Activated CD4-positive, alpha-beta memory T cell treated with anti-CD3 and anti-CD28 coated beads for 36 hours (primary cell): ENCODE measurements at places on chromosomes 1 and 21. TPM values are rescaled to one million over a fixed set of nuclear protein-coding genes. Genes with fewer than 3 reads are reported as not detected.

MYOM3 gene
- total RNA-seq, result not detected

PAX7 gene
- not detected for total RNA-seq

OR2G6 gene
- not detected for total RNA-seq

DNA sequence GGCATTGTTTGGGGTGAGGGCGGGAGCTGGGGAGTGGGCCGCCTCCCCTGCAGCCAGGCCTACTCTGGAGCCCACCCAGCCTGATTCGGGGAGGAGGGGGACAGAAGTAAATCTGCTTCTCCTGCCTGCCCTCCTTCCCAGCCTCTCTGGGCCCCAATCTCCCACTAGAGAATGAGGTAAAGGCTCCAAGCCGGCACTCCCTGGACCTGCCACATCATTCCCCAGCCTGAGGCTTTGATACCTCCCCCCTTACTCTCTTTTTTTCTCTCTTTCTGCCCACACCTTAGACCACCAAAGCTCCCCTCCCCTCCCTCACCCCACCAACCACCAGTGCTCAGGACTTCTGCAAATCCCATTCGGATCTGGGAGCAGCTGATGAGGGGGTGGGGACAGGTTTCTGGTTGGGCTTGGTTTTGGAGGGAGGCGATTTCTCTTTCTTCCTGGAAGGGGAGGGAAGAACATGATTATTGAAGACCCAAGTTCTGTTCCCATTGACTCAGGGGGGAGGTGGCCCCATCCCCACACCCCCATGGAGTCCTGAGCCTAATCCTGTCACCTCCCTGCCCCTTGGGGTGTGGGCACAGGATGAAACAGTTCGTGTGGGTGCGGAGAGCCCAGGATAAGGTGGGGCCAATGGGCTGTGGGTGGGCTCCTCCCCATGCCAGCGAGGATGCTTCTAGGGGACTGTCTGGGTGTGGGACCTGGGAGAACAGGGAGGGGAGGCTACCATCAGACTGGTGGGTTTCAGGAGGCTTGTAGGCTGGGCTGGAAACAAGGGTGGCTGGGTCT, 1.3 kb downstream of the MAP7D1 start:
- peak; percentile 30 for DNase-seq

DNA sequence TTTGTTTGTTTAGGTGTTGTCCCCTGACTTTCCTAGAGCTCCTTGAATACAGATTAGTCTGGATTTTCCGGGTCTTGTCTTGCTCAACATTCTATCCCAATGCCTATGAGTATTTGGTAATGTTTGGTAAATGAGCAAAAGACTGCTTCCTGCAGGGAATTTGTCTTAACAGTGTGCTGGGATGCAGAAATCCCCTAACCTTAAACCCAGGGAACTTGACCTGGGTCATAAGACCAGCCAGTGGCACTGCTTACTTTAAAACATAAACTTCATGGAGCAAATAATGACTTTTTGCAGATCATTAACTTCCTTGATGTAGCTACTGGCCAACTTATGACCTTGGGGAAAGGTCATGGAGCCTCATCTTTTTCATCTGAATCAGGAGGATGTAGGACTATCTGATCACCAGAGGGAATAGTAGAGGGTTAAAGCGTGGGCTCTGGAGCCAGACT, 27.2 kb downstream of the TCEANC2 start:
- DNase-seq, result no peak

- DNase-seq, result no peak
These were observed 37.5 kb upstream of the PLA2G2C start for GRCh38 chr1:20223551-20224419.

DNA sequence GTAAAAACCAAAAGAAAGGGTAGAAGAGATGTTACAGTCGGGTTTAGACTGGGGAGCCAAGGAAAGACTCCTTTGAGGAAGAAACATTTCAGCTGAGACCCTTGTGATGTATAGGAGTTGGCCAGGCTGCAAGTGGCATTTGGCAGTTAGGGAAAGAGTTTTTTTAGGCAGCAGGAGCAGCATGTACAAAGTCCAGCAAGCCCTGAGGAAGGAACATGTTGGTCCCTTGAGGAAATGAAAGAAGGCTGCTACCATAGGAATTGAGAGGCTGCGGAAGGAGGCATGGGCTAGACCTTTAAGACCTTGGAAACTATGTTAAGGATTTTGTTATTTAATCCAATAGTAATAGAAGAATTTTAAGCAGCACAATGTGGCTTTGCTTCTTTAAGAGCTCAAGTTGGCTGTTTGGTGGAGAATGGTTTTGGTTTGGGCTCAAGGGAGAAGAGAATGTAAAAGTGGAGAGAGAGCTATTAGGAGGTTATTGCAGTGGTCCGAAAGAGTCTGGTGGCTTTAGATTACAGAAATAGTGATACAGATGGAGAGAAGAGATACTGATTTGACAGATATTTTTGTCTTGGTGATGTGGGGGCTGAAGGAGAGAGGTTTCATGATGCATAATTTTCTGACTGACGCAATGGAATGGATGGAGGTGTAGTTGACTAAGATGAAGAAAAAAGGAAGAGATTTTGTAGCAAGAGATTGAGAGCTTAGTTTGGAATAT, 26.6 kb downstream of the SMAP2 start:
- DNase-seq, result no peak

- DNase-seq, result no peak
These were observed 85.1 kb upstream of the PLXNA2 start for GRCh38 chr1:208329300-208329699.

DNA sequence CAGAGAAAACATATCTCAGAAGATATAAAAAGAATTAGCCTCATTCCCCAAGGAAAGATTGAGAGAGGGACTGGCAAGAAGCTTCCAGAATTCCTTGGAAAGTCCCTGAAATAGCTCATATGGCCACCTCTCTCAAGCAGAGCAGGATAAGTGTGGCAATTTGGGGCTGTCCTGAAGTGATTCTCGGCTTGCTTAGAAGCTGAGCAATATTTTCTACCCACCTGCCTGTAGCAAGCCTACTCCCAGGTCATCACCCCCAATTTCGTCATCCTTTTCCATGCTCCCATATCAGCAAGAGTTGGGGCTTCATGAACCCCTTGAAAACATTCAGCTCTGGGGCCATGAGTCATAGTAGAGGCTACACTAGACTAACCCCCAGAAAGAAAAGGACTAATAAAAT, 131.5 kb downstream of the PLPP3 start:
- no peak for DNase-seq

GRCh38 chr1:167206166-167206835, 14.4 kb upstream of the POU2F1 start:
- peak; percentile 32 for DNase-seq

DNA sequence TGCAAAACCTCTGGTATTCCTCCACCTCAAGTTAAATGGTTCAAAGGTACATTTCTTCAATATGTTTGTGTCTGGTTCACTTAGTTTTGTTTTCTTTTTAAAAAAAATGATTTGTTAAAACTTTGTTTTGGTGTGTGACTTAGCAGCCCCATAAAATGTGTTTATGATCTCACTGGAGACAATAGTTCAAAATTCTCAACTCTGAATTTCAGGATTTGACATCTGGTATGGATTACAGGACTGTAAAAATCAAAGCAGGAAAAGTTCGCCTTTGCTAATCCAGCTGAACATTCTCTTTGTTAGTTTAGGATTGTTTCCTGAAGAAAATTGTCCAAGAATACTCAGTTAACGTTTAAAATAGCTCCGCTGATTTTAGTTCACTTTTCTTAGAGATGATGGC, 231.7 kb downstream of the HMCN1 start:
- no peak for DNase-seq

GRCh38 chr1:24118410-24119242, 6.7 kb upstream of the MYOM3 start:
- no peak for DNase-seq

- no peak for DNase-seq
These were observed 451.0 kb downstream of the TTLL7 start for GRCh38 chr1:83547901-83548300.

DNA sequence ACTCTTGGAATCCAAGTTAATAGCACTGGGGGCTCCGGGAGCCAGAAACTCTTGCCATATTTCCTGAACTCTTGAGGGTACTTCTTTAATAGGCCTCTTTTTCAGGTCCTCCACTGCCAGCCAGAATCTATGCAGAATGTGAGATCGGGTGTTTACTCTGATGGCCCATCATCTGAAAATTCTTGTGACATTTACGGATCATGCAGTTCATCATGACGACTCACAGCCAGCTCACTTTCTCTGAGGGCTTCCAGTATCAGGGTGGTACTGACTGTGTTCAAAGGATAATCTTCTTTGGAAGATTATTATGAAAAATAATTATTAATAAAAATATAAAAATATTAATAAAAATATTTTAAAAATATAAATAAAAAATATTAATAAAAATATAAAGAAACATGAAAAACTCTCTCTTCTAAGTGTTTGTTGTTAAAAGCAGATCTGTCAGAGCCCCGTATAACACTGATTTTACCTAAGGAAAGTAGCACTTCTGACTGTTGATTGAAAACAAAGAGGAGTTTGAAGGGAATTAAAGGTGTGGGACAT, 194.3 kb upstream of the GREM2 start:
- no peak for DNase-seq
